ENCODE measurements at places on chromosomes 2 and 18. TPM values are rescaled to one million over a fixed set of nuclear protein-coding genes. Genes with fewer than 3 reads are reported as not detected.

IL1RN gene
- 4.4 TPM for total RNA-seq

MC4R gene
- total RNA-seq, result not detected

- H3K4me3 ChIP-seq, result no peak overlapping the region
- H3K36me3 ChIP-seq, result no peaks in the 10 kb centered on the region
- H3K27ac ChIP-seq, result no peak overlapping the region
These were observed 770 bp downstream of the UPP2 start for GRCh38 chr2:158102446-158102845.

DNA sequence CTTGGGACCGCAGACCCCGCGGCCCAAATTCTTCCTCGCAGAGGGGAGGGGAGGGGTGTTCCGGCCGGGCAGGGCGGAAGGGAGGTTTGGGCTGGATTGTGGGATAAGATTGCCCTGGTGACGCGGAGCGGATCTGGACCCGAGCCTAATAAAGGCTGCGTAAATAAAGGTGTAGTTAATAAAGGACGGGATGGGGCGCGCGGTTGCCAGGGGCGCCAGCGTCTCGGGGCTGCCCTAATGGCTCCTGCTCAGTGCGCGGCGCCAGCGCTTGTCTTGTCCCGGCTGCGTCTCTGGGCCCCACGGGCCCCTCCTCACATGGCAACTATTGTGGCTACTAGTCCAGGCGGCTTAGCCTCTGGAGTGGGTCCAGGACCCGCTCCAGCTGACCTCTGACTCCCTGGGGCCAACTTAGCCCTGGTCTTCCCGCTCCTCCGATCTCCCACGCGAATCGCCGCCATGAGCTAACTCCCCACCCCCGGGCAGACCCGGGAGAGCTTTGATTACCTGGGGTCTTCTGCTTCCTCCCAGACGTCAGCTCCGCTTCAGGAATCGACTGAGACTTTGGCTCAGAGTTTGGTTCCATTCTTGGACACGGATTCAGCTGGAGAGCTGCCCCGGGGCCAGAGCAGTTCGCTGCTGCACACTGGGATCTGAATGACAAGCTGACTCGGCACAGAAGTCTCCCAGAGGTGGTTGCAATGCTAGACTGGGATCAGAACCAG, 36.5 kb downstream of the SLC25A52 start:
- H3K27ac ChIP-seq, result no peak overlapping the region
- no peaks in the 10 kb centered on the region for H3K27me3 ChIP-seq
- no peaks in the 10 kb centered on the region for H3K4me1 ChIP-seq
- no peaks in the 10 kb centered on the region for H3K36me3 ChIP-seq
- peak overlapping the region; percentile 37 for H3K4me3 ChIP-seq

- no peak overlapping the region for H3K4me3 ChIP-seq
- H3K27me3 ChIP-seq, result no peaks in the 10 kb centered on the region
- no peak for DNase-seq
These were observed 118.7 kb downstream of the KCTD1 start for GRCh38 chr18:26429535-26430226.

DNA sequence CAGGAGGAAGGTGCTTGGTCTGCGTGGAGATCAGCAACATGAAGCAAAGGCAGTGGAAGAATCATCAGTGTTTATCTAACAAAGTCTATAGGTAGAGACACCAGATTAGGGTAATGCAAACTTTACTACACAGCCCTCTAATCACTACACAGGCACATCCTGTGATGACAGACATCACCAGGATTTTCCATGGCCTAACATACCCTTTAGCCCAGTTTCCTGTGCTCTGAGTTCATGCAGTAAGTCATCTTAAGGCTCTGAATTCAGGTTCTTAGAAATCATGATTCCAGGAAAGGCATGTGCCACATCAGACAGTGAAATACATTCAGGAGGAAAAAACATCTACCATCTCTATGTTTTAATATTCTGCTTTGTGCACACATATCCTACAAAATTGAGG, 708.5 kb upstream of the SLC8A1 start:
- DNase-seq, result no peak
- no peak overlapping the region for H3K4me3 ChIP-seq
- H3K27ac ChIP-seq, result no peak overlapping the region
- no peaks in the 10 kb centered on the region for H3K4me1 ChIP-seq
- no peaks in the 10 kb centered on the region for H3K36me3 ChIP-seq

- DNase-seq, result no peak
- no peaks in the 10 kb centered on the region for H3K36me3 ChIP-seq
- no peaks in the 10 kb centered on the region for H3K27me3 ChIP-seq
- H3K4me1 ChIP-seq, result no peaks in the 10 kb centered on the region
- H3K4me3 ChIP-seq, result no peak overlapping the region
These were observed 218.2 kb downstream of the RAD51AP2 start for GRCh38 chr2:17299891-17300540.

DNA sequence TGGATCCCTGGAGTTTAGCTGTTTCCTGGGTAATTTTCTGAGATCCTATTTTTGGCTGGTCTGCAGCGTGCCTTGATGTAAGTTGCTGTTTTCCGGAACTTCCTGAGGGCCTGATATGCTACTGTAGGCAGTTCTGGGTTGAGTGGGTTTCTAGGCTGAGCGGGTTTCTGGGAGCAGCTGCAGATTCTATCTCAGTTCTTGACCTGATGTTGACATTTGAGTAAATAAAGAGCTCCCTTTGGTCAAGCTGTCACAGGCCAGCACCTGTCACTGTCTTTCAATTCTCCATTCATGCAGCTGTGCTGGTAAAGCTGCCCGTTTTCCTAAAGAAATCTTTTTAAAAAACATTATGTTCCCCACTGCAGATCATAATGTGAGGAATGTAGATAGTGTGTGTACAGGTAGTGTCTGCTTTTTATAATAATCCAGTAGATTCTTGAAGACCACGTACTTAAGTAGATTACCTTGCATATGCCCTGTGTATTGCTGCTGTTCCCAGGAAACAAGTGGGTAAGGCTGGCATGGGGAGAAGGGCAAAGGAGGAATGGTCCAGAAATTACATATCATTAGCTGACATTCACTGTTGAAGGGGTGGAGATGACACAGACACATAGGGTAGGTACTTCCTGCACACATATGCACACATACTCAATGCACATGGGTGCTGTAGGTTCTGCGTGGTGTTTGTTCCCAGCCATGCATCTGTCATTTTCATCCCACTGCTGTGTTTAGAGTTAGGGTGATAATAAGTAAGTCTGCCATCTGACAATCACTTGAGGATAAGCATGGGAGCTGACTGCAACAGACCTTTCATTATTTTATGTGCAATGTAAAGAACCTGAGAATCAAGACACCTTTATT, 25.9 kb downstream of the CD28 start:
- H3K36me3 ChIP-seq, result peaks cover 28% of the 10 kb centered on the region
- peaks cover 82% of the 10 kb centered on the region for H3K4me1 ChIP-seq
